ENCODE measurements at places on chromosomes 2 and 18.
A peak's percentile ranks its signal among the peaks of the same experiment; 100 is the strongest.

- DNase-seq, result no peak
Measured at GRCh38 chr2:20221555-20221973, 3.4 kb downstream of the SDC1 start.

GRCh38 chr2:120854014-120854620, 118.4 kb downstream of the GLI2 start:
- no peak for DNase-seq

- no peak for DNase-seq
Measured at GRCh38 chr18:49174478-49174877, 223.7 kb upstream of the SMAD7 start.

- no peak for DNase-seq
Measured at GRCh38 chr2:33375054-33375453, 101.4 kb upstream of the RASGRP3 start.

DNA sequence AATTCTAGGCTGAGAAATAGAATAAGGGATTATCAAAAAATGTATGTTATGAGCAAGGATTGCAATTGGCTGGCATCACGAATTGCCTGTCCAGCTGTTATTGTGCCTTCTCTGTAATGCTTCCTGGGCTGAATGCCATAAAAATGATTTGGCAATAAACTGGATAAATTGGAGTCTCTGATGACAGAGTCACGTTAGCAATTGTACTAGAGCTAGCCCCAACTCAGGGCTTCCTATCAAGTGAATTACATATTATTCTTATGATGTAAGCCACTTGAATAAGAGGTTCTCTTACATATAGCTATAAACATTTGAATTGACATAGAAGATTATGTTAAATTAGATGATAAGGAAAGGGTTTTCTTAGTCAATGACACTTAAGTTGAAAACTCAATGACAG, 607.5 kb upstream of the REG3G start:
- DNase-seq, result no peak

DNA sequence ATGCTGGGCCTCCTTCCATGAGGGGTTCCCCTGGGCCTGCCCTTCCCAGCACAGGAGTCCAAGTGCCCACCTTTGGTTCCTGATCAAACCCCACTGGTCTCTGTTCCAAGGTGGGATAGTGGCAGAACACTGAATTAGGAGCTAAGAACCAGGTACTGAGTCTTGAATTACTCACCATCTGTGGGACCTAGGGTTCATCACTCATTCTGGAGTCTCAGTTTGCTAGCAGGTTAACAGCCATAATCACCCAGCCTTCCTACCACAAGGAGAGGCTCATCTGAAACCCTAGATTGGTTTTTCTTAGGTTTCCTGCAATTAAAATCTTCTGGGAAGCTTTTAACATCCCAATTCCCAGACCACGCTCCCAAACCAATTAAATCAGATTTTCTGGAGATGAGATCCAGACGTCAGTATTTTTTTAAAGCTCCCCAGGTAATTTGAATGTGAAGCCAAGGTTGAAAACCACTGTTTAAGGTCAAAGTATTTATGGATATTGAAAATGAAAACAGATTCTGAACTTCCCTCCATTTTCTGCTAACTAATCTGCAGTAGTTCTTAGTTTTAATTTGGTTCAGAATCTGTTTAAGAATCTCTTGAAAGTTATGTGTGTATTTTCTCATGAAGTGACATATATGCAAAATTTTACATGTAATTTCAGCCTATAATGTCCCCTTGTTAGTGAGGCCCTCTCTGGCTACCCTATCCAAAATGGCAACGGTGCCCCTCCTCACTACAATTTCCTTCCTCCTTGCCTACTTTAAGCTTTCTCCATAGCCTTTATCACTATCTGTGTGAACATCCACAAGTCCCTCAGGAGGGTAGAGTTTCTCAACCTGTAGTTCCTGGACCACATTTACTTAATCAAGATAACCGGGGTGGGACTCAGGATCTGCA, 166.5 kb upstream of the CXCR4 start:
- DNase-seq, result no peak

DNA sequence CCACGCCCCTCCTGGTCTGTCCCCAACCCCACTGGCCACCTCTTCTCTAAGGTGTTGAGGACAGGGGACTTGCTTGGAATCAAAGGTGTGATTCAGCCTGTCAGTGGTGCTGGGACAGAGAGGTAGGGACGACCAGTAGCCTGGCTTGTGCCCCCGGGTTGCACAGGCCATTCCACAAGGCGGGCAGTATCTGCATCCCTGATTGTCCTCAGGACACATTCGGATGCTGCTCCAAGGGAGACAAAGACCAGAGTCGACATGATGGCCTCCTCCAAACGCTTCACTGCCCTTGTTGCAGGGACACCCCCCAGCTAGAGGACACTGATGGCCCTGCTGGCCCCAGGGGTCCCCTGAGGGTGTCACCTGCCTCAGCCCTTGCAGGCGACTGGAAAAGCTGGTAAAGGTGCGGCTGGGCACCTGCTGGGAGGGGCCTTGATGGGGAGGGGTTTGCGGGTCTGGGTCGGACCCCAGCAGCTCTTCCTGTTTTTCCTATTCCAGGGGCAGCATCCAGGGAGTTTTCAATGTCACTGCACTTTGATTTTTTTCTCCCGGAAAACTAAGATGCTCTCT, 98.0 kb downstream of the PTGR3 start:
- no peak for DNase-seq

DNA sequence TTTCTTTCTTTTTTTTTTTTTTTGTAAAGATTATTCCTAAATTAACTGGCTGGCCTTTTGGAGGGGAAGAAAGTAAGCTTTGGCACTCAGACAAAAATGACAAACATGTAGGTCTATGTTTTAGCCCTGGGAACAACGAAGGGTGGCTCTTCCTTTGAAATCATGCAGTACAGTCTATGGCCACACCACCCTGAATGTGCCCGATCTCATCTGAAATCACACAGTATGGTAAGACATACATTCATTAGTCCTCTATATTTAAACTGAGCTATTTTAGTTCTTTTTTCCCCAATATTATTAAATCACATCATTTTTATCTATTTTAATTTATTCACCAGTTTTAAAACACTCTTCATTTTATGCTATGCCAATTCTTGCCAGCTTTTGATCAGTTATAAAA, 48.2 kb downstream of the PLA2R1 start:
- no peak for DNase-seq

DNA sequence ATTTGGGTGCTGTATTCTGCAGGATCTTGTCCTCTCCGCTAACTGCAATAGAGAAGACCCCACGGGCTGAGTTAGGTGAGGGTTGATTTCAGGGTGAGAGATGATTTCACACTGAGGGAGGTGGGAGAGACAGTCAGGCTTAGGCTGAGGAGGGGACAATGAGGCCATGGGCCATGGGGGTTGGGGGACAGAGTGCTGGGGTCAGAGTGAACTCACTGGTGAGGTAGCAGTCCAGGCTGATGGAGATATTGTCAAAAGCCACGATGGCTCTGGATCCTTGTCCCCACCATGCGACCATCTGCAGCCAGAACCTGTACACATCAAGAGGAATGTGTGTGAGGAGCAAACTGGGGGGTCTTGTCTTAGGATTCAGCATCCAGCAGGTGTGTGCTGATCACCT, 160.0 kb downstream of the CLIP4 start:
- DNase-seq, result no peak

GRCh38 chr18:9803063-9803697, 82.6 kb upstream of the TXNDC2 start:
- no peak for DNase-seq

- no peak for DNase-seq
Measured at GRCh38 chr2:221546505-221547225, 25.4 kb downstream of the EPHA4 start.

DNA sequence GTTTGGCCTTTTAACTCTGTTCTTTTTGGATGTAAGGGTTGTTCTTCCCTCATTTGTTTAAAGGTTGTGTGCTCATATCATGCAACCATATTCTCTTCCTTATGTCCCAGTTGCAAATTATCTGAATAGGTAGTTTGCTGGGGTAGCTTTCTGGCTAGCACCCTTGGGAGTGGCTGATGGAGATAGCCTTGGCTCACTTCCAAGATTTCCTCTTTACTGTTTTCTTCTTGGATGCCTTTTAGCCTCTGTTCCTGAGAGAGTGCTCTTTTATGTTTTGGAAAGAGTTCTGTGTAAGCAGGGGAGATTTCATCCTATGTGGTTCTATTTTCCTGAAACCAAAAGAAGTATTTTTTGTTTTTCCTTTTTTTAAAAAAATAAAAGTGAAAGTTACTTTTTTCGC, 25.4 kb downstream of the USP14 start:
- DNase-seq, result no peak

DNA sequence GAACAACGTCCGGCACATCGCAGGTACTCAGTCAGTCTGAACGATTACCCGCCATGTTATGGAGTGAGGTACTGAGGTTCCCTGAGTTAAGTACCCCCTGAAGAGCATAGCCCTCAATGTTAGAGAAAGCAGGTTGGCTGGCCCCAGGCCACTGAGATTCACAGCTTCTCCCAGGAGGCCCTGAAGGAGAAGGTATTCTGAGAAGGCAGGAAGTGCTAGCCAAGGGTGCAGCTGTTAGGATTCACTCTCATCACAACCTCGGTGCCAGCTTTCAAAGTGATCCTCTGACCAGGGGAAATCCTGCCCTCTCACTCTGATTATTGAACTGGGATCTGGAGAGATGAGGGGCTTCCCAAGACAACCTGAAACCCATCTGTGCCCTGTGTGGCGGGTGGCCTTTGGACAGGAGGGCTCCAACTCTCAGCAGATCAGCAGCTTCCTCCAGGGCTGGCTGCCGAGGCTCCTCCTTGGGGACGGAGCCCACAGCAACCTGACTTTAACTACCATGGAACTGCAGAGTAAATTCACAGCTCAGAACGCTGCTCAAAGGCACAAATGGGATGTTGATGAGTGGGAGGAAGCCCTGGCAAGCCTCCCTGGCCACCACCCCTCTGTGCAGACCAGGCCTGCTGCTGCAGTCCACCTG, 7.8 kb downstream of the EHD3 start:
- DNase-seq, result no peak

GRCh38 chr18:59051470-59052165, 88.1 kb upstream of the SEC11C start:
- no peak for DNase-seq

- no peak for DNase-seq
Measured at GRCh38 chr18:55522011-55522410, 66.0 kb downstream of the TCF4 start.

GRCh38 chr2:20454036-20454981, 7.4 kb downstream of the RHOB start:
- DNase-seq, result no peak

- no peak for DNase-seq
Measured at GRCh38 chr2:181354626-181355025, 102.6 kb upstream of the ITGA4 start.

- no peak for DNase-seq
Measured at GRCh38 chr2:152846697-152847470, 128.5 kb downstream of the ARL6IP6 start.

- no peak for DNase-seq
Measured at GRCh38 chr18:34493099-34493544, 217.0 kb upstream of the DTNA start.

DNA sequence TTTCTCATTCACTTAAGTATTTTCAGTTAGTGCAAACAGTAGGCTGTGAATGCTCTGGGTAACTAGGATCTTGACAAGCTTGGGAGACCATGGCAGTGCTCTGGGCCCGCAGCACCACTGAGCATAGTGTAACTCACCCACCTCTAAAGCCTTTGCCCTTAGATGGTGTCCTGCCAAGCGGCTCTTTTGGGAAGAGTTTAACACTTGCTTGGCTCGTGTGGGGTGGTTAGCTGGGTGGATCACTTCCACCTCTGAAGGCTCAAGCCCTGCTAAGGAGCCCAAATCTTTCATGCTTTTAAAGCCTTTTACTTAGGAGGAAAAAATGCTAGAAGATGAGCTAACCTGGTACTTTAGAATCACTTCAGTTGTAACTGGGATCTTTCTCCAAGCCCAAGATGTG, 33.9 kb downstream of the PTPN18 start:
- no peak for DNase-seq

DNA sequence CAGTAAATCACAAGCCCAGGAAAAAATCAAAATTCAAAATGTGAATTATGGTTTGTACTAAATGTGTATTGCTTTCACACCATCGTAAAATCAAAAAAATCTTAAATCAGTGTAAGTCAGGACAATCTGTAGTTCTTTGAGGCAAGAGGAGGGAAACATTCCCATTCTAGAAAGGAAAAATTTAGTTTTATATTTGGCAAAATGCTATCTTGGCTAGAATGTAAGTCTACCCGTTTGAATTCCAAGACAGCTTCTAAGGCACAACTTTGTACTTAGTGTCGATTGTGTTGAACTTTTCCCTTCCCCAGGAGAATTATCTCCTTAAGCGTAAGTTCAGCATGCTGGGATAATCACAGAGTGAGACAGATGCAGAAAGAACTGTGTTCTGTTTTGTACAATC, 638.2 kb upstream of the LRRTM1 start:
- DNase-seq, result no peak

GRCh38 chr18:43665105-43665788, 388.0 kb upstream of the SYT4 start:
- DNase-seq, result no peak

GRCh38 chr18:23718731-23719130, 29.5 kb downstream of the LAMA3 start:
- no peak for DNase-seq

- DNase-seq, result no peak
Measured at GRCh38 chr2:67158718-67159117, 238.4 kb upstream of the ETAA1 start.

GRCh38 chr2:159612255-159612901, 4.0 kb downstream of the BAZ2B start:
- no peak for DNase-seq

- DNase-seq, result no peak
Measured at GRCh38 chr18:48543228-48543627, 4.4 kb downstream of the CTIF start.

- peak; percentile 53 for DNase-seq
Measured at GRCh38 chr18:79524181-79525078, 128.7 kb downstream of the NFATC1 start.

- no peak for DNase-seq
Measured at GRCh38 chr2:229810786-229811185, 96.4 kb upstream of the DNER start.

- no peak for DNase-seq
Measured at GRCh38 chr2:174603280-174603679, 5.7 kb upstream of the WIPF1 start.

GRCh38 chr18:6543330-6543908, 128.7 kb upstream of the L3MBTL4 start:
- DNase-seq, result no peak

DNA sequence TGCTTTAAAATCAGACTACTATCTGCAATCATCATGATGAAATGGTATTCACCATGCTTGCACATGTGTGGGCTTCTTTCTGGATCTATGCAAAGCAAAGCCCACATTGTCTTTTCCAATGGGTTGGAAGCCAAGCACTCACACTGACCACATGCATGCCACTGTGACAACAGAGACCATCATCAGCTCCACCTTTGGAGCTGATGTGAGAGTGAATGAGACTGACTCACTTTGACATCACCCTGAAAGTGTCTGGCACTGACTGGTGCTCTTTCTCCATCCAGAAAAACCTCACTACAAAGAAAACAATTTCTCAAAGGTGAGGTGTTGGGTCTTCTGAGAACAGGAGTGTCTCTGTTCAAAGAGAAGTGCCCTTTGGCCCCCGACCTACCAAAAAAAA, 4.7 kb downstream of the MYO5B start:
- DNase-seq, result no peak

Measured in stimulated activated CD4-positive, alpha-beta T cell treated with anti-CD3 and anti-CD28 coated beads, Interleukin-12 subunit alpha, Interleukin-12 subunit beta, amount 100 ng/mL, for 4 hours (primary cell).